ENCODE measurements at places on chromosomes 2 and 18. TPM values are rescaled to one million over a fixed set of nuclear protein-coding genes. Genes with fewer than 3 reads are reported as not detected.

KCNG2 gene
- not detected for total RNA-seq

SGPP2 gene
- 1.8 TPM for total RNA-seq

CYS1 gene
- 4.9 TPM for total RNA-seq

ACVR1 gene
- total RNA-seq, result 41.9 TPM

C1QL2 gene
- not detected for total RNA-seq

ERBB4 gene
- 38.8 TPM for total RNA-seq

GCFC2 gene
- total RNA-seq, result 8.3 TPM

TSPYL6 gene
- total RNA-seq, result not detected

FAHD2A gene
- 32.7 TPM for total RNA-seq

GLI2 gene
- 2.8 TPM for total RNA-seq

SKOR2 gene
- not detected for total RNA-seq

SRSF7 gene
- total RNA-seq, result 87.1 TPM

CACNB4 gene
- total RNA-seq, result 0.57 TPM

RUFY4 gene
- not detected for total RNA-seq

CPLX4 gene
- total RNA-seq, result not detected

SCYGR7 gene
- total RNA-seq, result not detected

REG1B gene
- total RNA-seq, result not detected

DPP10 gene
- total RNA-seq, result 0.74 TPM

OR6B3 gene
- not detected for total RNA-seq

SERPINB13 gene
- total RNA-seq, result not detected

TOGARAM2 gene
- total RNA-seq, result 24.0 TPM

NR4A2 gene
- total RNA-seq, result 8.1 TPM

ATOH8 gene
- total RNA-seq, result 55.5 TPM

LRRC30 gene
- total RNA-seq, result not detected

CNRIP1 gene
- 17.9 TPM for total RNA-seq

GREB1 gene
- 11.5 TPM for total RNA-seq

PEX13 gene
- total RNA-seq, result 19.8 TPM

TMBIM1 gene
- total RNA-seq, result 95.2 TPM

ORC4 gene
- total RNA-seq, result 36.7 TPM

ALPP gene
- not detected for total RNA-seq

PKDCC gene
- total RNA-seq, result 92.2 TPM

ITPRIPL1 gene
- total RNA-seq, result 0.67 TPM

MC4R gene
- not detected for total RNA-seq

SPATA3 gene
- not detected for total RNA-seq

ITGA4 gene
- 1.4 TPM for total RNA-seq

All from right cardiac atrium (tissue), 5 donors.